ENCODE measurements at places on chromosomes 13 and 19. TPM values are rescaled to one million over a fixed set of nuclear protein-coding genes. Genes with fewer than 3 reads are reported as not detected.

The TGFBR3L gene
- total RNA-seq, result 4.4 TPM

The OR10H1 gene
- 0.05 TPM for total RNA-seq

The TEX26 gene
- 0.38 TPM for total RNA-seq

The VSTM2B gene
- not detected for total RNA-seq

The ZNF285 gene
- total RNA-seq, result 2.5 TPM

GRCh38 chr13:77810430-77810829 lies 108.2 kb downstream of the EDNRB start:
- DNase-seq, result no peak

GRCh38 chr13:21149568-21149967 lies 26.8 kb downstream of the SKA3 start:
- DNase-seq, result no peak

DNA sequence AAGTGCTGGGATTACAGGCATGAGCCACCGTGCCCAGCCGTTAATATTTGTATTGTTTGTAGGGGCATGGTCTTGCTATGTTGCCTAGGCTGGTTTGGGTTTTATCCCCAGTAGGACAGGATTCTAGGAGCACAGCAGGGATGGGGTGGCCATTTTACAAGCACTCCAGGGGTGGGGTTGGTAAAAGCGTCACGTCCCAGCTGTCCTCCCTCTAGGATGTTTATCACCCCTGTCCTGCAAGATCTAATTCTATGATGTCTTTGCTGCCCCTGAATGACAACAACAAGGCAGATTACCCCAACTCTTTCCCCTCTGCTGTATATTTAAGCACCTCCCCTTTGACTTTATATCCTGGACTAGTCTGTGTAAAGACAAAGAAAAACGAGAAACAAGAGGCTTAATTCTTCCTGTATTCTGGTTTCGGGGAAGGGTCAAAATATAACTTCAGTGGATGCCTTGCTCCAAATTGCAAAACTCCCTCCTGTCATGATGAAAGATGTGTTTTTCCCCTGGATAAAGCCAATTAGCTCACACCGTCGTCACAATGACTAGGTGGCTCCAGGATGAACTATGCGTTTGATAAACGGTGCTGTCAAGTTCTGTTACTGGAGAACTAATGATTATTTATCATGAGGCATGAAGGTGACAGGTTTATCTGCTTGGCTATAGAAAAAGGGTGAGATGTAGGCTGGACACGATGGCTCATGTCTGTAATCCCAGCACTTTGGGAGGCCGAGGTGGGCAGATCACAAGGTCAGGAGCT lies 27.8 kb upstream of the OR1M1 start:
- DNase-seq, result no peak

DNA sequence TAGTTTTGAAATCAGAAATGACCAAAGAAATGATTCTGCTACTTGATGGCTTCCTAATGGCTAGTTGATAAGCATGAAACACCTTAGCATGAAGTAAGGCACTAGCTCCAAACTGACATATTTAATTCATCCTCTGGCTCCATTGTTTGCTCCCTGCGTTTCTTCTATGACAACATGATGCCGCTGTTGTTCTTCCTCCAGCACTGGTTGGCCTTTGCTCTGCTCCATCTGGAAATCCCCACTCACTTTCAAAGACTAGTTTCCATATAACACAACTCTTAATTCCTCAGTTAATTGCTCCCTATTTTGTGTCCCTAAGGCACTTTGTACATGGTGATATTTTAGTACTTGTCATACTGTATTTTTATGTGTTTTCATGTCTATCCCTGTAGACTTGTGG lies 151.6 kb downstream of the GPC6 start:
- DNase-seq, result no peak

DNA sequence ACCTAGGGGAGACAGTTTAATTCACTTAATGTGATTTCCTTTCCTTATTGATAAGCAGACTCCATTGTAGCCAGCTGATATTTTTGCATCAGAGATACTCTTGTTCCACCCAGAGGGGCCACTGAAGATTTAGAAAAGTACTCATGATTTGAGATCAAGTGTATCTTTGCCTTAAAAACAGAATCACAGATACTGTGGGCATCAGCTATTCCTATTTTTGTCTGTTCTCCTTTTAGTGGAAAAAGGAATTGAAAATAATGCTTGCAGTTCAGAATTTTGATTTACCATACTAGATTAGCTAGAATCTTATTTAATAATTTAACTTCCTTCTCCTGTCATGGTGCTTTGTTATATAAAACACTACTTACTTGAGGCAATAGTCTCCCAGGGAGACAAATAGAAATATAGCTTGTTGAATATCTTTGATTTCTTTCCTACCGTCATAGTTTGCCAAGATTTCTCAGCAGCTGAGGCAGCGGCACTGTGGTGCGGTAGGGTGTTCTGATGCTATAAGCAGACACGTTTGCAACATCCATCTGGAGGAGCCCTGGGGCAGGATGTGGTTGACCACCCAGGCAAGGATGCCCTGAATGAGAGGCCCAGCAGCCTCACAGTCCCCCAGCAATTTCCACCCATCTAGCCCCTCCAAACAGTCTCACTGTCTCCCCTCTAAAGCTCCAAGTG lies 47.0 kb upstream of the RAP2A start:
- no peak for DNase-seq

DNA sequence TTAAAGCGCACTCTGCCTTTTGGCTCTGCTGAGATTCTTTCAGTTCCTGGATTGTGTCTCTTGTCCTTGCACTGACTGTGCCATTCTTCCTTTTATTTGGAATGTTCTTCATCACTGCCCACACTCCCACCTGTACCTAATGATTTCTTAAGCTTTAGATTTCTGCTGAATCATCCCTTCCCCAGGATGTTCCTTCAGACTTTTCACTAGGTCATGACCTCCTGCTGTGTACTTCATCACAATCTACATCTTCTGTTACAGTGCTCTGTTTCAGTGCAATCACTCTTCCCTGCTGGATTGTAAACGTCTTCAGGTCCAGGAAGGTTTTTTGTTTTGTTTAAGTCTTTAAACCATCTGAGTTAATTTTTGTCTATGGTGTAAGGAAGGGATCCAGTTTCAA lies 281.0 kb downstream of the ATP8A2 start:
- no peak for DNase-seq

DNA sequence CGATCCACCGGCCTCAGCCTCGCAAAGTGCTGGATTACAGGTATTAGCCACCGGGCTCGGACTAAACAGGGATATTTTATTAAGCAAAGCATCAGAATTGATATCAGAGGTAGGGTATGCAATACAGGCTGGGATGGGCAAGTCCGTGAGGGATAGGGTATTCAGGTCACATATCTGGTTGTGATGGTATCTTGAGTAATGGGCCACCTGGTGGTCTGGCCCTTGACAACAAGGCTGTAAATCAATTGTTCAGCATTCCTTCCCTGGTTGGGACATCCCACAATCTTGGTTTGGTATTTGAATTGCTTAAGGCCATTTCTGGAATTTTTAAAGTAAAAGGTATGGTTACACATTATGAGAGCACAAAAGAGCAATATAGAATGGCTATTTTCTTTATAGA lies 1588.0 kb downstream of the SLITRK1 start:
- no peak for DNase-seq

Measured in posterior vena cava (tissue), 2 donors.